ENCODE measurements at places on chromosomes 2 and 18. TPM values are rescaled to one million over a fixed set of nuclear protein-coding genes. Genes with fewer than 3 reads are reported as not detected.

CRYBA2 gene
- not detected for total RNA-seq

DNA sequence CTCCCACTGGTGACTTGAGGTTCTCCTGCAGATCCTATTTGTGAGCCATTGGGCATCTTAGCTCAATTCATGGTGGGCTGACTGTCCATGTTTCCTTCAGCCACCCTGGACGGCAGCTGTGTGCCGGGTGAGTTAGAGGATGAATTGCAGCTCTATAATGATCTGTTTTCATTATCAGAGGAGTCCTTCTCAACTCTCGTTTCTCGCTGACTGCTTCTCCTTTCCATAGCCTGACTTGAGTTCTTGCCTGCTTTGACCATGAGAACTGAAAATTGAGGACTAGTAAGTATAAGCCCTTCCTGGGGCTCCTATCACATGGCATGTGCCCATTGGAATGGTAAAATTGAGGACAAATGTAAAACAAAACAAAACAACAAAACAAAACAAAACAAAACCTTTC, 121.8 kb downstream of the CDC42EP3 start:
- no peak for DNase-seq

DNA sequence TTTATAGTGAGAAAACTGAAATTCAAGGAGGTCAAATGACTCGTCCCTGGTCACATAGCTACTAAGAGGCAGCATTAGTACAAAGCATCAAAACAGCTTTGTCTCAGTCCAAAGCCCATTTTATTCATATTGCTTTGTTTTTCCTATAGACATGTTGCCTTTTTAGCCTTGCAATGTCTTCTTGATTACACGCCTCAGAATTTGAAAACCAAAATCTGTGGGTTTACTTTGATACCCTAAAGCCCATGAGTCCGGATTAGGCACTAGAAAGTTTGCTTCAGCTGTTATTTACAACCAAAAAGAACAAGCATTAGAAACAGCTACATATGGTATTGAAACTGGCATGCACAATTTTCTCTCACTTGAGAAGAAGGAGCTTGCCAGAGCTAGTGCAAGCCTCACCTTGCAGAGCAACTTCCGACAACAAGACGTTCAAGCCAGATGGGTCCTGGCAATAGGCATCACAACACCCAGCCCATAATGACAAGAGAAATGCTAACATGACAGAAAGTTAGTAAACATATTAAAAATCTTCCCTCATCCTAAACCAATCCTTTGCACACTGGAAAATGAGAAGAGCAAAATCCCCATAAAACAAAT, 276.8 kb downstream of the RIT2 start:
- DNase-seq, result no peak

SNTG2 gene
- not detected for total RNA-seq

KANSL1L gene
- total RNA-seq, result 32.1 TPM

- peak; percentile 80 for DNase-seq
Observed at GRCh38 chr2:215579809-215580208, 143.9 kb upstream of the FN1 start.

CSRNP3 gene
- total RNA-seq, result 3.3 TPM

GRCh38 chr2:154142480-154142879, 270.8 kb downstream of the GALNT13 start:
- DNase-seq, result no peak

DNA sequence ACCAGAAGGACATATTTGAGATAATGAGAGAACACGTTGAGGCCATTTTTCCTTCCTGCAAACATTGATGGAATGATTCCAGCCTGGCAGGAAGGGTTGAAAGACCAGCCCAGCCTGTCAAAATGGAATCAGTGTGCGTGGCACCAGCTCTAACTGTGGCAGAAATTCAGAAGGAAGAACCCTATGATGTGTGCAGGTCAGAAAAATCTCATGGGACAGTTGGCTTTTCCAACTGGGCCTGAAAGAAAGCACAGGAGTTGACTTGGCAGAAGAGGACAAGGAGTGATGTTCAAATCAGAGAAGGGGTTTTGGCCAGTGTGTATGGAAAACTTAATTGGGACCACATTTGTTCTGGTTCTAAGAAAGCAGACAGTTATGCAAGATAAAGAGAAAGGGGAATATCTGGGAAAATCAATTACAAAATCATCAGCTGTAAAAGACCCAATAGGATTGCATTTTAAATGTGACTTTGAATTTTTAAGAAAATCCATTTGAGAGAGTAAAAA, 192.8 kb upstream of the PID1 start:
- DNase-seq, result no peak

- no peak for DNase-seq
Observed at GRCh38 chr2:43941359-43941758, 54.4 kb downstream of the LRPPRC start.

C1GALT1C1L gene
- not detected for total RNA-seq

- DNase-seq, result no peak
Observed at GRCh38 chr2:215419113-215419512, 16.8 kb downstream of the FN1 start.

DNA sequence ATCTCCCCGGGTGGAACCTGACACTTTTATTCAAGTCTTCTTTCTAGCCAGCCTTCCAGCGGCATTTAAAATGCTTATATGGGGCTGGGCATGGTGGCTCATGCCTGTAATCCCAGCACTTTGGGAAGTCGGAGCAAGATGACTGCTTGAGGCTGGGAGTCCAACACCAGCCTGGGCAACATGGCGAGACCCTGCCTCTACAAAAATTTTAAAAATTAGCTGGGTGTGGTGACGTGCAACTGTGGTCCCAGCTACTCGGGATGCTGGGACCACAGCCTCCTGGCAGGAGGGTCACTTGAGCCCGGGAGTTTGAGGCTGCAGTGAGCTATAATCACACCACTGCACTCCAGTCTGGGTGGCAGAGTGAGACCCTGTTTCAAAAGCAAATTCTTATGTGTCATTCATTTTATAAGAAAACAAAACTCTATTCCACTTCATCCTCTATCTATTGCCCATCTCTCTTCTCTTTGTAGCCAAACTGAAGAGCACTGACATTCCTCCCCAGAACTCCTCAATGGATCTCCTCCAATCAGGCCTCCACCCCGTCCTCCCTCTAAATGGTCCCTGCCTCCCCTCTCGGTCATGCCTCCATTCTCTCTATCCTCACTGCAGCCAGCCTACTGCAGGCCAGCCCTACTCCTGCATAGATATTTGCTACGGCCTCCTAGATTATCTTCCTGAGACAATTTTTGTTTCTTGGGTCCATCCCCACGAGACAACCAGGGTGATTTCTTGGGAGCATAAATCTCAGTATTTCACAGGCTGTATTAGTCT, 18.0 kb upstream of the RHOB start:
- DNase-seq, result no peak

GRCh38 chr2:121360566-121361300, 75.7 kb upstream of the TFCP2L1 start:
- peak; percentile 55 for DNase-seq

DNA sequence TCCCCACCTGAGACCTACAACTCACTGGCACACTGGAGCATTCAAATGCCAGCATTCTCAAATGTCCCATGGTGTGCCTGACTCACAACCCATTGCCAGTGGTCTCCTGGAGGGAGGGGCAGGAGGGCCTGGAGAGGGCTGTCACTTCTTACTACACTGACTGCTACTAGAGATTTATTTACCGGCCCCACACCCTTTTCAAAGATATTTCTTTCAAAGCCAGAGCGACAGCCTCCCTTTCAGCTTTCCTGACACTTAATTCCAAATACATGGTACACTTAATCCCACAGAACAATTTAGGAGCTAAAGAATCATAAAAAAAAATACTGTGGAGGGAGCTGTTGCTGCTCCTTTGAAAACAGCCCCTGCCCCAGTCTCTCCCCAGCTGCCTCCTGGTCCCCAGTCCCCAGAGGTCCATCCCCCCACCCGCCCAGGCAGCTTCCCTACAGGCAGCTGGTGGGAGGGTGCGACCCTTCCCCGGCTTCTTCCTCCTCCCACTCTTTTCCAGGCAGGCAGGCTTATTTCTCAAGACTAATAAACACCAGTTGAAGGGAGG, 129.1 kb upstream of the SMAD2 start:
- DNase-seq, result no peak

DNA sequence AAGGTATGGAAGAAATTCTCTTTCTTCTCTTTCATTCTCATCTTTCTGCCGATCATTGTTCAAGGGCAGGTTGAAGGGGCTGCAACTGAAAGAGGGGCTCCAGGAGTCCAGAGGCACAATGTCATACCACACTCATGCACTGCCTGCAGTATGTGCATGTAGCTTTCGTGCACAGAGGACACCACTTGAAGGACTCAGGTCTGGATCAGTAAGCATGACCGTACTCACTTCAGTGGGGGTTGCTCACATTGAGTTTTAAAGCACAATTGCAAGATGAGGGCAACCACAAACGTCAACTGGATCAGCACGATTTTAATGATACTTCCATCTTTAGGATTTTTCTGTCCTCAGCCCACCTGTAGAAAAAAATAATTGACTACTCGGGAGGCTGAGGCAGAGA, 84.6 kb downstream of the SP3 start:
- DNase-seq, result no peak

- no peak for DNase-seq
Observed at GRCh38 chr2:79796641-79797040, 283.8 kb downstream of the CTNNA2 start.

- no peak for DNase-seq
Observed at GRCh38 chr2:2669316-2669715, 338.2 kb upstream of the MYT1L start.

DNA sequence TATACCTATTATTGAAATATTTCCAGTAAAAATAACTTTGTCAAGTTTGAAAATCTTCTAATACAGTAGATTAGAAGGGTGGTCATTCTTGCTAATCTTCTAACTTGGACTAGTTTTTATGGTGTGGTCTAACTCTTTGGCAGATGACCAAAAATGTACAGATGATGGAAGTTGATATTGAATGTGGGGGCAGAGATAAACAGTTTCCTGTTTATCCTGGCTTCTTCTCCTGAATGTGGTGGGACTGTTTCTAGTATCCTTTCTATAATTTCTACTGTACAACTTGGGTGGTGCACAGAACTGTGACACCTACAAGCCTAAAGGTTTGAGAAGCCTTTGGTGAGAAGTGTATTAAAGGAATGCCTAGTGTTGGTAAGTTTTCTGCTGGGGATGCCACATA, 178.7 kb downstream of the PDE11A start:
- DNase-seq, result no peak

DNA sequence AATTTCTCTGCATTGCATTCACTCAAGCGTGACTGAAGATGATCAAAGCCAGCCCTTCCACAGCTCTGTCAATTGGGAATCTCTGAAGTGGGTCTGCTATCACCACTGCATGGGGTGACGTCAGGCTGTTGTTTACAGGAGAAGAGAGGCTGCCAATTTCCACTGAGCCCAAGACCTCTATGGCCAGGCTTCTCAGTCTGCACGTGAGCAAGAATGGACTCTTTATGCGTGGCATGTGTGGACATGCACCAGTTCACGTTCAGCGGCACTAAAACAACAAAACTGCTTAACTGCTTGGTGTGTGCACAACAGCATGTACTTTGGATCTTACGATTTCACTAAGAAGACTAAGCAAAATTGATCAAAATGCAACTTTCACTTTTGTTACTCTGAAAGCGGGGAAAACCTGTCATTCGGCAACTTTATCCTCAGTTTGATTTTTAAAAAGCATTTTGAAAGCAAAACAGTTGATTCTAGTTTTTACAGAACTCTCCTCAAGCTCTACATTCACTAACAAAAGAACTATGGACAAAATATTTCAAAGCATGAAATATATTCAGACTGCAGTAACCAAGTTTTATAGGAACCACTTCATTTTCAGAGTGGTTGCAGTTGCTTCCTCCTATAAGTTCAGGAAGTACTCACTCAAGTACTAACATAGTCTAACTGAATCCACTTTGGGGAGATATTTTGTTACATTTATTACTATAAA, 77.0 kb upstream of the SERTAD2 start:
- peak; percentile 73 for DNase-seq

ACOXL gene
- total RNA-seq, result not detected

GALNT5 gene
- 25.6 TPM for total RNA-seq

- no peak for DNase-seq
Observed at GRCh38 chr2:233402789-233403188, 48.5 kb downstream of the DGKD start.

RGPD4 gene
- not detected for total RNA-seq

DNA sequence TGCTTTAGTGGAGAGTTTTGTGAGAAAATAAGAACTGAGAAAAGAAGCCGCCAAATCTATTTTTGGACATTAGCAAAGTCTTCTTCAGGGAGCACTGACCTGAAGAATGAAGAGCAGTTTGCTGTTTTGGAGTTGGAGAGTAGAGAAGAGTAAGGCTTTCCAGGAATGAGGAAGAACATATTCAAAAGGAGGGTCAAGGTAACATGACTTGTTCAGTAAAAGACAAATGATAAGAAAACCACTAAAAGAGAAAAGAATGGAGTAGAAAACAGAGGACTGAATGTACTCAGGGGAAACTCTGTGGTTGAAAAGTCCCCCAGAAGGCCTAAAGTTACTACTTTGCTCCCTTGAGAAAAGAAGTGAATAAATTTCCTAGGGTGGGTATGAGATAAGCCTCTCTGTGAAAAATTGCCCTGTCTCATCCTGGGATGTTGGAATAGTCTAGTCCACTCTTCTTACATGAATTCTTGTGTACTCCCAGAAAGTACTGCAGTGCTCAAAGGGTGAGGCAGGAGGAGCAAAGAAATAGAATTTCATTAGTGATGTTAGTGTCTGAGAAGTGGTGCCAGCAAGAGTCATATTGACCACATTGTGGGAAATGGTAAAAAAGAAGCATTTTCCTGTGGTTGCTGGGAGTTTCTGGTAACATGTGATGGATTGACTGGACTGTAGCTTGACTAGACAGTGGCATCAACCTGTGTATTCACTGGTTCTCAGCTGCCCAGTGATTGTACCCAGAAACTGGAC, 27.8 kb downstream of the MBD5 start:
- peak; percentile 49 for DNase-seq

DNA sequence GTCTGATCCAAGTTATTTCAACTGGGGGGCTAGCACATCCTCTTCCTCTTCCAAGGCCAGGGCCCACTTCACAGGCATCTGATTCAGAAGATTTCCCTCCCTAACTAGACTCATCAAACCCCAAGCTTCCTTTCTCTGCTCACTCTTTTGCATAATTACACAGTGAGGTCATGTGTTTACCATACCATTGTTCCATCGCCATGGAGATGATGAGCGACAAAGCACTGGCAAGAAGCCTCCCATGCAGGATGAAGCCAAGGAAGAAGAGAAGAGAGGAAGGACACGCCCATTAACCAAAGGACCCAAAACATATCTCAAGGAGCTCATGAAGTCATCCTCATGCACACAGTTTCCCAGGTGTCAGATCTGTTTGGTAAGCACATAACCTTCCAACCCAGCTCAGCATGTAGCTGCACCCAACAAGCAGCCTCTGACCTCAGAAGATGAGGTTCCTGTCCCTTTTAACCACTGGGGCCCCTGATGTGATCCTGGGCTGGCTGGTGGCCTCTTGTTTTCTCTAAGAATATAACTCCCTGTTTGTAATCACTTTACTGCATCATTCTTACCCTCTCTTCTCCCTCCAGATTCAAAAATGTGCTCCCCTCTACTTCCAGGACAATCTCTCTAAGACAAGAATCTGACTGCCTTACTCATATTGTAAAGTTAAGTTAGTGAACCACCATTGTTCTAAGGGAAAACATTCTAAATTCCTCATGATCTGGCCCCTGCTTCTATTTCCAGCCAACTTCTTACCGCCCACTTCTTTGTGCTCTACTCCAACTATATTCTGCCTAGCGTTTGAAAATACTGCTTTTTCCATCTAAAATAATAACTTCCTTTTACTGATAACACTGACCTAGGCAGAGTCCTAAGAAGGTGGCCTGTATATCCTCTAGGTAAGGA, 190.1 kb downstream of the TTC32 start:
- DNase-seq, result peak; percentile 75
